Central memory CD8-positive, alpha-beta T cell (primary cell): ENCODE measurements at places on chromosomes 3 and 15.

GRCh38 chr15:29934251-29934650 is 112.0 kb upstream of the TJP1 start:
- H3K27me3 ChIP-seq, result peaks cover 17% of the 10 kb centered on the region
- DNase-seq, result no peak
- no peaks in the 10 kb centered on the region for H3K4me1 ChIP-seq
- no peak overlapping the region for H3K4me3 ChIP-seq
- H3K27ac ChIP-seq, result no peak overlapping the region

- peaks cover 39% of the 10 kb centered on the region for H3K4me1 ChIP-seq
- H3K4me3 ChIP-seq, result no peak overlapping the region
- no peak overlapping the region for H3K27ac ChIP-seq
- no peaks in the 10 kb centered on the region for H3K27me3 ChIP-seq
- no peak for DNase-seq
- H3K36me3 ChIP-seq, result peaks cover 53% of the 10 kb centered on the region
These were observed 5.0 kb downstream of the RPLP1 start for GRCh38 chr15:69457304-69458280.

DNA sequence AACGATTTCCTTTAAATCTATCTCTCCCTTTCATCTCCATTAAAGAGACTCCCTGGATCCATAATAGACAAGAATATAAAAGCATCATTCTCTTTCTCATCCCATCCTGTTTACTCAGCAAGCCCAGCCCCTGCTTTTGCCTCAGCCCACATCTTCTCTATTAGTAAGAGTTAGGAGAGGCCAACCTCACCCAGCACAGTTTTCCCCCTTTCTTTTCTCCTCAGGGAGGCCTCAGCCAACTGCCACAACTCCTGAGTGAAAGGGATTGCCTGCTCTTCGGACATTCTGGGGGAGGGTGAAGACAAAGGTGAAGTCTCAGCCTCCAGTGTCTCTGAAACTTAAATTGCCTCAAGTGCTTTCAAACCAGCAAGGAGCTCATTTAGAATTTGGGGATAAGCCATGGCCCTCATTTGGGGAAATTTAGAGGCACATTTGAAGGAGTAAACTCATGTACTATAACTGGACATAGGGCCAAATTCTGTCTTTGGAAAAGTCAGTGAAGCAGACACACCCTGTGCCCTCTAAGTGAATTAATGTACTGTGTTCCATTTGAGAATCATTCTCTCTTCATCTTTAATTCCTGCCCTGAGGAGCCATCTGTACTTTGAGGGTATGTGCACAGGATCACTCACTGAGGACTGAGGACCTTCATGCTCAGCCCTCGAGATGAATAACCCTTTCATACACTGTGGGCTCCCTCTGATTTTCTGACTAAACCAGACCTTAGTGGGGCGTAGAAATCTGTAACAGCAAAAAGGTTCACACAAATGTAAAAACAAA is 82.5 kb downstream of the SOX2 start:
- no peak overlapping the region for H3K4me3 ChIP-seq
- H3K36me3 ChIP-seq, result no peaks in the 10 kb centered on the region

DNA sequence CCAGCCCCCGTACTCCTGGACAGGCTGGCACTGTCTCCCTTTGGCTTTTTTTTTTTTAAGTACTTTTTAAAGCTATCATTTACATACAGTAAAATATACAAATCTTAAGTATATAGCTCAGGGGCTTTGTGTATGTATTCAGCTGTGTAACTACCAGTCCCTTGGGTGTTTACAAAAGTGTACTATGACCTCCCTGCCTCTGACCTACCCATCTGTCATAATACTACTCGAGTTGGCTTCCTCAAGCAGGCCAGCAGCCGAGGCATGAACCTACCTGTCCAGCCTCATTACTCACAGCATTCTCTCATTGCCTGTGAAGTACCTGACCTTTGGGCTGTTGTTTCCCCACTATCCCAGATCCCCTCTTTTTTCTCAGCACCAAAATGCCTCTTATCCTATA is 33.2 kb downstream of the ABHD2 start:
- no peaks in the 10 kb centered on the region for H3K27me3 ChIP-seq
- H3K4me3 ChIP-seq, result no peak overlapping the region
- H3K4me1 ChIP-seq, result peaks cover 2% of the 10 kb centered on the region
- DNase-seq, result no peak
- peaks cover 39% of the 10 kb centered on the region for H3K36me3 ChIP-seq

DNA sequence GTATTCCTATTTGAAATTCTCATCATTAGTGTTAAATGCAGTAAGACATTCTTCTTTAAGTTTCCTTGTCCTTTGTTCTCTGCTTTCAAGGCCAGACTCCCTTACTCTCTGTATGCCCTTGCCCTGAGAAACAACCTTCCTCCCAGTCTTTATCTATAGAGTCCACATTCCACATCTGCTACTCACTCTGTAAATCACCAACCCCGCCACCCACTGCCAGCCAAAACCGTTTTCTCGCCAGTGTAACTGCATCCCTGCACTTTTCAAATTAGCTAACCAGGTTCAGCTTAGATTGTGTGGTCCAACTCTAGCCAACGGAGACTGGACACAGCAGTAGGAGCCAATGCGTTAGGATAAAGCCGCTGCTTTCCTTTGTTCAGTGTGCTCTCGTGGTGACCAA is 402.4 kb upstream of the PDZRN3 start:
- no peaks in the 10 kb centered on the region for H3K4me1 ChIP-seq
- no peaks in the 10 kb centered on the region for H3K36me3 ChIP-seq
- no peak for DNase-seq
- H3K4me3 ChIP-seq, result no peak overlapping the region
- no peaks in the 10 kb centered on the region for H3K27me3 ChIP-seq

DNA sequence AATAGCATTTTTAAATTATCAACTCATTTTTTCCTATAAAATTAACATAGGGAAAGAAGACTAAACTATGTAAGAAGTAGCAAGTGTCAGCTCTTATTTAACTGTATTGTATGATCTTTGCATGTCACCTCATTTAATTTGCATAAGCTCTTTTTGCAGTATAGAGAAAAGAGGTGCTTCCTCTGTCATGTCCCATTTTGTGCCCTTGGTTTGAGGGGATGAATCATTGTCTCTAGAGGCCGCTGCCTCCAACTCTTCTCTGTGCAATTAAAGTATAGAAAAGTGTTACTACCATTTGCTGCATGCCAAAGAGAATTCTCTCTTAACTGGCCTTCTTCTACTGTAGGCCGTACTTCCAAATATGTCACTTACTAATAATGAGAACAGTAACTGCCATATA is 93.4 kb downstream of the LRRC28 start:
- no peaks in the 10 kb centered on the region for H3K27me3 ChIP-seq
- DNase-seq, result no peak
- peaks cover 3% of the 10 kb centered on the region for H3K36me3 ChIP-seq
- no peak overlapping the region for H3K4me3 ChIP-seq
- H3K27ac ChIP-seq, result no peak overlapping the region

- no peak for DNase-seq
- H3K27me3 ChIP-seq, result peaks cover 71% of the 10 kb centered on the region
- no peak overlapping the region for H3K27ac ChIP-seq
- H3K4me3 ChIP-seq, result no peak overlapping the region
- H3K4me1 ChIP-seq, result no peaks in the 10 kb centered on the region
- H3K36me3 ChIP-seq, result no peaks in the 10 kb centered on the region
These were observed 30.0 kb downstream of the MASP1 start for GRCh38 chr3:187261541-187261969.
